Stimulated activated CD4-positive, alpha-beta T cell treated with anti-CD3 and anti-CD28 coated beads, Interleukin-1b, Interleukin-23, amount 100 ng/mL, for 48 hours (primary cell): ENCODE measurements at places on chromosomes 3 and 15.

DNA sequence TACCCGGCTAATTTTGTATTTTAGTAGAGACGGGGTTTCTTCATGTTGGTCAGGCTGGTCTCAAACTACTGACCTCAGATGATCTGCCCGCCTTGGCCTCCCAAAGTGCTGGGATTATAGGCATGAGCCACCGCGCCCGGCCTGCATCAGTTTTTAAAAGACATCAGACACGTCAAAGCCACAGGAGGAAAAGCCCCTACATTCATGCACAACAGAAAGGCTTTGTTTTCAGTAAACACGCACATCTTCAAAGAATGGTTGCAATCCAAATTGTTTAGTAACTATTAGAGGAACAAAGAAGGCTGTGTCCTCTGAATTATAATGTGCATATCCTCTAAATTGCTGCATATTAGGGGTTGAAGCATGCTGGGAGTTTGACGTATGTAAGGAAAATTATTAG is 53.3 kb downstream of the BTD start:
- no peak for DNase-seq

DNA sequence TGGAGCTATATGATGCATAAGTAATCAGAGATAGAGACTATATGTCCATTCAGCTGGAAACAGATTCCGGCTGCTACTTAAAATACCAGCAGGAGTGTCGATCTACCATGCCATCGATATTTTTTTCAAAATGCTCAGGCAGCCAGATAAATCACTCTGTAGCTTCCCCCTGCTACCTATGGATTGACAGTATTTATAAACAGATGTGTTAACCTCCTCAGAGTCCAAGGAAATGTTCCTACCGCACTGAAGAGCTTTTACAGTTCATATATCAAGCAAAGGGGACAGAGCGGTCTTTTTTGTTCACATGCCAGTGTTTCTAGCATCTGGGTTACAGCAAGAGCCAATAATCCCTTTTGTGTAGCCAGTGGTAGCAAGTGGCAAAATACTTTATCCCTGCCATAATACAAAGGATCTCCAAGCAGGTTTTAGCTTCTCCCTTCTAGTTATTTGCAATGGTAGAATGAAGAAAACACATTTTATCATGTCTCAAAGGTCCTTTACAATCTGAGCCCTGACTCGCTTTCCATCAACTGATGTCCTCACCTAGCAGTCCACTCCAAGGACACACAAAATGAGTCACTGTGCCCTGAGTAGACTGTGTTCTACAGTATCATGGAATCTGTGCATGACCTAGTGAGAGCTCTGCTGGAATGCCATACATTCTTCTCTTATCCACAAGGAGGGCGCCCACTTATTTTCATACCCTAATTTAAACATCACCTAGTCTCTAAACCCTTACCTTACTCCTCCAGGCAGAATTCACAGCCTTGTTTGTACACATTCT is 507.0 kb downstream of the TBL1XR1 start:
- no peak for DNase-seq

GRCh38 chr3:17954801-17955200 is 212.4 kb upstream of the TBC1D5 start:
- no peak for DNase-seq

DNA sequence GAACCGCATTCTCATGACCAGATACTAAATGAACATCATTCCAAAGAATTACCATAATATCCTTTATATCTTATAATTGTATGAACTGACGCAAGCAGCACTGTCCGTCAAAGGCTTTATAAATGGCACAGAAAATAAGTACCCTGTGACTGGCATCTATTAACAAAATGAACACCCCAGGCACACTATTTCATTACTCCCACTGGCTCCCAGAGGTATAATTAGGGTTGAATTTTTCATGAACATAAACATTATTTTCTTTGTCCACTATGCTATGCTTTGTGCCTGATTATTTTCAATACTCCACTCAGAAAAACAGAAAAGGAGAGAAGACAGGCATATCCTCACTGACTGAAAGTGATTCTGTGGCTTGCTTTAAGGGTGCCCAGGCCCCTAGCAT is 71.1 kb downstream of the LYZL4 start:
- no peak for DNase-seq

DNA sequence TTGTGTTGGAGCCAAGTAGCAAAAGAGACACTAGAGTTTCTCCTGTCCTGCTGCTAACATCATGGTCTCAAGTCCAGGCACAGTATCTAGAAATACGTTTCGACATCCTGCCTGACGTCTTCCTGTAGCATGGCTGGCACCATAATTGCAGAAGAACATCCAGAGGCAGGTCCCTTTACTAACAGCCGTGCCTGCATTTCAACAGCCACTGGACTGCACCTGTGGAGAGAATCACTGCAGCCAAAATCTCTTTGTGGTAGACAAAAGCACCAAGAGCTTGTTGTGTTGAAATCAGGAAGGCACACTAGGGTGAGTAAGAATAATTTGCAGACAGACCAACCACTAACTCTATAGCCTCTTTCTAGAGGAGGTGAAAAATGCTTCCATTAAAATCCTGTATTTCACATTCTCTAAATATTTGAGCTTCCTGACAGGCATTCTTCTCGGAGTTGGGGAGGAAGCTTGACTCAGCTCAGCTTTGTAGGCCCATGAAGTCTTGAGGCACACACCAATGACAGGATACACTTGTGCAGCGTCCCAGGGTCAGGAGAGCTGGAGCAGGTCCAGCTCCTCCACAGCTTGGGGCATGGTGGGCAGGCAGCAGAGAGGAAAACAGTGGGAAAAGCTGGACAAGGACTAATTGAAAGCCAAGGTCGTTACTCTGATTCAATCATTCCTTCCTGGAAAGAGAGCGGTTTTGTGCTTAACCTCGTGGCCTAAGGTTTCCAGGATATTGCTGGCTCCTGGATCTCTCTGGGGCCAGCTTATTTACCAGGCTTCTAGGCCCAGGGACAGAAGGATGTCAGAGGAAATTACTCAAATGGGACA is 244.9 kb downstream of the FAM43A start:
- DNase-seq = no peak

DNA sequence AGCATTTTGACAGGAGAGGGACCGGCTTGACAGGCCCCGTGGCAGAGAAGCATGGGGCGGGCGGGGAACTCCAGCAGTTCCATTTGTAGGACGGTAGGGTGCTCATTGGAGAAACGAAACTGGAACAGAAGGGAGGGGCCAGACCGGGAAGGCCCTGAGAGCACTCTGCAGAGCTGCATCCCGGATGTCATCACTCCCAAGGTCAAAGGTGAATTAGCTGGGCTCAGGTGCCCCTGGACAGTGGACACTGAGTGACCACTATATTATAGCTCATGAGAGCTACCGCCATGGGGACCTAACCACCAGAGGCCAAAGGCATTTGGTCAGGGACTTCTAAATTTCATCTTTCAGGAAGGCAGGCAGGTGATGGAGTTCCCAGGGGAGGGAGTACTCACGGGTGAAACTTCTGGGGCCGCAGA is 7.3 kb downstream of the CSRNP1 start:
- DNase-seq = no peak

- DNase-seq = no peak
Observed at GRCh38 chr3:14357463-14357862, 44.9 kb upstream of the SLC6A6 start.

DNA sequence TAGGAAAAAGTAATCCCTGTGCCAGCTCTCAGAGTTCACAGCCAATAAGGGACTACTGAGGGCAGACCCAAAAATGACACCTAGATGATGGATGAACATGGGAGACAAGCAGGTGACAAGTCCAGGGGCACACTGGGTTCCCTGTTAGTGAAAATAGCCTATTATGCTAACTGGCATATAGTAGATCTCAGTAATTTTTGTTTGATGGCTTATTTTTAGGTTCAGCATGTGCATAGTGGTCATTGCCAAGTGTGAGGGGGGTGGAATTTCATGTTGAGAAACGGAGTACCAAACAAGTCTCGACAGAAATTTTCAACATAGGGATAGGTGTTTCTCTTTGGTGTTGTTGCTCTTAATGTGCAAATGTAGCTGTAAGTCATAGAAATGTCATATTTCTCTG is 6.4 kb upstream of the ITGB5 start:
- no peak for DNase-seq

GRCh38 chr3:122986693-122987179 is 40.8 kb downstream of the SEMA5B start:
- no peak for DNase-seq

DNA sequence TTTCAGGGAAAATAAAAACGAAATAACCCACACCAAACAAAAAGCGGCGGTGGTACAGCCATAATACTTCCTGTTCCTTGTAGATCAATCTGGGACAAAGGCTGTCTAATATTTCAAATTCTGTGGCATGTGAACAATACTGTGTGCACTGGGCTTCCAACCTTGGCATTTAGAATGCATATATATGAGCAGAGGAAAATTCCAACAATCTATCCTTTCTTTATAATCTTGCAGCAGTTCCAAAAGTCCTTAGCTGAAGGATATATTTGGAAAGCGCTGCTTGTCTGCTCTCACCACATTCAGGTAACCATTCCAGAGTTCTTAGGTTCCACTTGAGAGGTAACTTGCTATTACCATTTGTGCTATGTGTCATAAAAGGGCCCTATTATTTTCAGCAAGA is 231.8 kb downstream of the RBMS3 start:
- no peak for DNase-seq

GRCh38 chr3:197103766-197104165 is 74.1 kb upstream of the MELTF start:
- DNase-seq = no peak

DNA sequence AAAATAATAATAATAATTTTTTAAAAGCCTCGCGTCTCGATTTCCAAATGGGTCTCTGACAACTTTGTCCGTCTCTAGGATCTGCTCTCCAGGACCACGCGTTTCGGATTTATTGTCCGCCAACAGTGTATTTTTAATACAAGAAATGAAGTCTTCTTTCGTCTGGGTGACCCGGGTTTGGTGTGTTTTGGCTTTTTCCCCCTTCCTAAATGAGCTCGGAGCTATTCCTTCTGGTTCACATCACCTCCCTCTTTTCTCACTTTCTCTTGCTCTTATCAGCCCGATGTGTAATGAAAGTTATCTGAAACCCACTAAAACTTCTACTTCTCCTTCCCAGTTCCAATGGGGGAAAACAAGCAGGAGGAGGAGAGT is 516.7 kb downstream of the MECOM start:
- DNase-seq = no peak

GRCh38 chr15:94002041-94002440 is 229.3 kb upstream of the MCTP2 start:
- DNase-seq = no peak

- DNase-seq = no peak
Observed at GRCh38 chr3:14772533-14773138, 46.1 kb upstream of the FGD5 start.

DNA sequence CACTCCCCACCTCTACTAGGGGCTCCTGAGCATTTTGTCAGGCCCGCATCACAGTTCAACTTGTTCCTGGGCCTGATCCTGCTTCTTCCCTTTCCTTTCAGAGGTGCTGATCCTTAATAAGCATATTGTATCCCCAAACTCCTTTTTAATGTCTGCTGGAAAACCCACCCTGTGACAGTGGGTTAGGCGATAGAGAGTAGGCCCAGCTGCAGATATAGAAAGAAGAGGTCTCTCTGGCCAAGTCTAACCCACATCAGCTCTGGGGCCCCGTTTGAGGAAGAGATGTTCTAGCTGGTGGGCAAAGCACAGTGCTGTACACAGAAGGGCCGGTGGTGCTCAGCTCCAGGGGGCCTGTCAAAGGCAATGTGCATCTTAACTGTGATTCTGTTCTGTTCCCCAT is 34.3 kb upstream of the ST6GAL1 start:
- DNase-seq = no peak

GRCh38 chr15:66724732-66725463 is 22.9 kb downstream of the SMAD6 start:
- DNase-seq = no peak

- no peak for DNase-seq
Observed at GRCh38 chr15:68479406-68479805, 47.4 kb upstream of the ITGA11 start.

DNA sequence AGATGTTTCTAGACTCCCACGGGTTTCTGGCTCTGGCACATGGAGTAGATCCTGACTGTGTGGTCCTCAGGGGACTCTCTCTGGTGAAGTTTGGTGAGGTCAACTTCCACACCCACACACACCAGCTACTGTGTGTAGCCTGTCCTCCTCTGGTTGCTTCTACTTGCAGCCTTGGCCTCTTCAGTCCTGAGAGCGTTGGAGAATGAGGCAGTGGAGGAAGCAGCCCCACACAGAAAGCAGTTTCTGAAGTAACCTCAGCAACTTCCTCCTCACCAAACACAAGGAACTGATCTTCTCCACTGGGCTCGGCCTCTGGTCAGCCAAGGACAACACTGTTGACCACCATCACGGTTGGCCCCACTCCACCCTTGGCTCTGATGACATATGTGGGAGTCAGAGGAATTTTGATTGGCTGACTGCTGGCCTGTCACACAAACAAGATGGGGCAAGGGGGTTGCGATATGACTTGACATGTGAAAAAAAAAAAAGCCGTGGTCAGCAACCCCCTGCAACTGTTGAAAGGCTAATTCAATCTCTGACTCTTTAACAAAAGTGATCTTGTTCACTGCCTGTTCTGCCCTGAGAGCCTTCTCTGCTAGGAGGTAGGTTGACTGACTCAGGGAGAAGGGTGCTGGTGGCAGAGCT is 19.6 kb downstream of the CD86 start:
- no peak for DNase-seq

GRCh38 chr3:179318876-179319275 is 4.0 kb upstream of the ZNF639 start:
- DNase-seq = no peak

DNA sequence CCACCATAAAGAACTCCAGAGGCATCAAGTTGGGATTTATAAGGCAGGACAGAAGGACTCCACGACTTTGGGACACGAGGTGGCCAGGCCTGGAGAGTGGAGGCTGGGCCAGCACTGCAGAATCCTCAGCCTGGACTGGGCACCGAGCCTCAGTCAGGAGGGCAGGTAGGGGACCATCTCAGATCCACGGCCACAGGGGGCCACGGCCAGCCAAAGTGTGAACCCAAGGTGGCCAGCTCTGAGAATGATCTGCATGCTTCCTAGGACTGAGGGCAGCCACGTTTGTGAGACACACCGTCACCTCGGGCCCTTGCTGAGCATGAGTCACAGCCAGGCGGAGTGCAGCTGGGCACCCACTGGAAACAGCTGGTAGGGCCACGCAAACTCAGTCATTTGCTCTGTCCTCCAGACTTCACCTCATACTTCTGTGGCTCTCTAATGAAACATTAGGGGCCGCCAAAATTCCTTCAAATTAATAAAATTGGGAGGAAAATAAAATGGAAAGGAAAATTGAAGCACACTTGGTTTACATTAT is 65.8 kb downstream of the CTNNB1 start:
- no peak for DNase-seq

DNA sequence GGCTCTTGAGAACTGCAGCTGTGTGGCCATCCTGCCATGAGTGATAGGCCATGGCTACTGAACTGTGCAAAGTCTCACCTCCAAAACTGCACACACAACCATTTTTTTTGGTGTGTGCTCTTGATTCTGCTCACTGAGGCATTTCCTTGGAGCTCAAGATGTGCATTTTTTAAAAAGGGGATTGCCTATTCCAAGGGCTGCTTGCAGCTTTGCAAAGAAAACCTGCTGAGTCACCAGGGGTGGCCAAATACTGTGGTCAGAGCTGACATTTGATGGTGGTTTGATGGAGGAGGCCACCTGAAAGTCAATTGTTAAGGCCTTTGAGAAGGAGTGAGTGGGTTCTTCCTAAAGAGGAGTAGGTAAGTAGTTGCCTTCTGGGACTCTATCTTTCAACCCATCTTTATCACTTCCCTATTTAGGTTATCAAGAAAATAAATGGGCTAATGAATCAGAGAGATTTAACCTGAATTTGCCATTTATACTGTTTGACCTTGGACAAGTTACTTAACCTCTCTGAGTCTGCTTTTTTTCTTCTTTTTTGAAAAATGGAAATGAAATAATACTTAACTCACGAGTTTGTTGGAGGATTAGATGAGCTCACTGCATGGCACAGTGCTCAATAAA is 87.9 kb downstream of the CHST2 start:
- peak; percentile 5 for DNase-seq
